ENCODE measurements at places on chromosomes 6 and 20.

GRCh38 chr6:105300090-105300489, 102.8 kb downstream of the PREP start:
- no peak for DNase-seq

- no peak for DNase-seq
Observed at GRCh38 chr6:106451439-106451838, 90.9 kb downstream of the CRYBG1 start.

DNA sequence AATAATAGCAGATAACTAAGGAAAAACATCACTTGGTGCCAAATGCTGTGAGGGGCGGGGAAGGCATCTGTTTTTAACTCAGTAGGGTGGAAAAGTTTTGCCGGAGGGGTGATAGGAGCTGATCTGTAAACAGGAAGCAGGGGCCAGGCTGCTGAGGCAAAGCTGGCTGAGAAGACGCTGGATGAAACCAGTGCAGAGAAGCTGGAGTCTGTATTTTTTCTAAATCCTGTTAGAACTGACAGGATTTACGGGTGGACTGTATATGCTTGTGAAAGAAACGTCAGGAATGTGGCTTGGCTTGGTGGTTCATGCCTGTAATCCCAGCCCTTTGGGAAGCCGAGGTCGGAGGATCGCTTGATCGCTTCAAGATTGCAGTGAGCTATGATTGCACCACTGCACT, 5.6 kb downstream of the PCMTD2 start:
- DNase-seq: no peak

GRCh38 chr20:16040742-16041141, 532.5 kb downstream of the KIF16B start:
- no peak for DNase-seq

DNA sequence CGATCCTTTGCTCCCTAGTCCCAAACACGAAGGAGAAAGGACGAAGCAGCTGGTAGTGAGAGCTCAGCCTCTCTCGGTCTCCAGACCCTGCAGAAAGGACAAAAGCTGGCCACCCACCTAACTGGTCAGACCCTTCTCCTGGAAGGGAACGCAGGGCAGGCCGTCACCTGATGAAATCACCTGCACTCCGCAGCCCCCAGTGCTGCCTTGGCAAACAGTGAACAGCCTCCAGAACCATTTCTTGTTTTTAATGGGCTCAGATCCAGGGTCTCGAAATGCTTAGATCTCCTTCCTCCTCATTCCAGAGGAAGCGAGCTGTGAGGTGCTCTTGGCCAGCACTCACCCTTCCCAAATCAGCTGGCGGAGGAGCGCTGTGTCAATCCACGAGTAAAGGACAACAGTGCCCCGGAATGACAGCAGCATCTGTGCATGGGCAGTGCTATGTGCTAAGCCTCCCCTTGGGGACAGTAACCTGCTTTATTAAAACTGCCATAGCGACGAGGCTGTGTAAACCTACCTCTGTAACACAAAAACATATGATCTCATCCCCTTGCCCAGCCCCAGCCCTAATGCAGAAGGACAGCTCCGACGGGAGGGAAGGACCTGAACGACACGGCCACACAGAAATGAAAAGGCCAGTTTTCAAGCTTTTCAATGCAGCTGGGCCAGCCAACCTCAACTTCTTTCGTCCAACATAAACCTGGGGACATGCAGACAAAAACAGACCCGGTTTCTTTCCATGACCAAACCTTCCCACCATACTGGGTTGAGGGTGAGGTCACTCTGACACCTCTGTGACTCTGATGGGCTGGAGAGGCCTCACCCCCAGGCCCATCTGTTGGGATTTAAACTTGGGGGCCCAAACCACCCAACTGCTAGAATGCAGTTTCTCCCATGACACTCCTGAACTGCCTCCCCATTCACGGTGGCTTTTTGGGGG, 43.3 kb downstream of the SULF2 start:
- no peak for DNase-seq

- no peak for DNase-seq
Observed at GRCh38 chr6:50270415-50270814, 220.7 kb upstream of the DEFB112 start.

DNA sequence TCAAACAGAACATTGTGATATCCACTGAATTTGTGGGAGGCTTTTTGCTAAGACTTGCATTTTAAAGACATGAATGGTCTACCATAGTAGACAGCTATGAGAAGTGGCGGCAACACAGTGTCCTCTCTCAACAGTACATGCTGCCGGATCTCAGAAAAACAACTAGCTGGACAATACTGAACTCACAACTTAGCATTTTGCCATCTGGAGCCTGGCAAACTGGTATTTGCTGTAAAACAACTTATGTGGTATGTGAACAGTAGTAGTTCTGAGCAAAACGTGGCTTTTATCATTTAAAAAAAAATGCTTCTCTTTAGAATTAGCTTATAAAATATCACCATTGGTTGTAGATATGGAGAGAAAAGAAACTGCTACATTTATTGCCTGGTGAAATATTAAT, 3.3 kb upstream of the PXDC1 start:
- DNase-seq: no peak
